ENCODE measurements at places on chromosomes 16 and 17.
A peak's percentile ranks its signal among the peaks of the same experiment; 100 is the strongest.

GRCh38 chr16:10314317-10314716 is 71.5 kb upstream of the ATF7IP2 start:
- DNase-seq = no peak

- no peak for DNase-seq
Observed at GRCh38 chr16:715477-716199, 720 bp downstream of the METRN start.

GRCh38 chr17:76452660-76453430 is at the start of gene UBE2O:
UBE2O (minus strand) TSS chr17:76453152; CDS start chr17:76453141, 11 bp downstream.
- DNase-seq = no peak

DNA sequence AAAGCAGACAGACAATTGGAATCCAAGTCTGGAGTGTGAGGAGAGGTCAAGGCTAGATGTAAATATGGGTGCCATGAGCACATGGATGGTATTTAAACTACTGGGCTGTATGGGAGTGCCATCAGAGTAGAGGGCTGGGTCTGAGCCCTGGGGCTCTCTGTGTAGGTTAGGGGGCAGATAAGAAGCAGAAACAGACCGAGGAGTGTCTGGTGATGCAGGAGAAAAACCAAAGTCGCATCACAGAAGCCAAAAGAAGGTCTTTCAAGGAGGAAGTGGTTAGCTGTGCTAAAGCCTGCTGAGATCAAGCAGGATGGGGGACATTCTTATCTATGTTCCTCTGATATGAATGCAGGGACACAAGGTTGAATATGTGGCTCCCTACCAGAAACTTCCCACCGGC is 1.9 kb downstream of the TSEN54 start:
- DNase-seq = no peak

GRCh38 chr16:13702614-13703013 is 217.3 kb upstream of the ERCC4 start:
- no peak for DNase-seq

GRCh38 chr16:27703121-27703520 is 153.2 kb downstream of the KATNIP start:
- no peak for DNase-seq

GRCh38 chr17:31695456-31696090 is 163.5 kb downstream of the COPRS start:
- DNase-seq = no peak

- peak; percentile 28 for DNase-seq
Observed at GRCh38 chr17:21129023-21129681, 2.4 kb downstream of the DHRS7B start.

DNA sequence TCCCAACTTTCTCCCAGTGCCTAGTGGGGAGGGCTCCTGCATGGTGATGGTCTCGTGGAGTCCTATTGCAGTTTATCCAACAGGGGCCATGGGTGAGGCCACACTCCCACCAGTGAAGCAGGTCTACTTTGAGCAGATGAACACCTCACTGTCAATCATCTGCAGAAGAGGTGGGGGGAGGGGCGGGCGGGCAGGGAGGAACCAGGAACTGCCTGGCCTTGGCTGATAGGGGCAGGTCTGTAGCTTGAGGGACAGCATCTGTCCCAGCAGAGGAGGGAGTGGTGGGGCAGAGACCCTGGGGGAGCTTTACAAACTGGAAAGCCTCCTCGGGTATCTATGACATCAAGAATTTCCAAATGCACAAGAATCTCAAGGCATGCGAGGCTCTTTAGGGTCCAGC is 58.7 kb upstream of the ZNF423 start:
- DNase-seq = no peak
